ENCODE measurements at places on chromosomes 5 and 9.

DNA sequence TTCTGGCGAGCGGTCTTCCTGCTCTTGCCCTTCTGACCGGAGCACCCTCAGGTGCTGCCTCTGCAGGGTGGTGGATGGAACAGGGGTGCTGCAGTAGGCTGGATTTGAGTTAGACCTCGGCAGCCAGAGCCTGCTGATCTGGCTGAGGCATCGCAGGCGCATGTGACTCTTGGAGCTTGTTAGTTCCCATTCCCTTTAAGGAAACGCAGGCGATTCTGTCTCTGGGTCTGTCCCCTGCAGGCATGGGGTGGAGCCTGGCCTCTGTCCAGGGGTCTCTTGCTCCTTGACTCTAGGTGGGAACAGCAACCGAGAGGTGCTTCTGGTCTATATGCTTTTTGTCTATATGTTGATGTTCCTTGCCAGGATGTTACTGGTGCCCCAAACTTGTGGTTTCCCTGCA, 3.1 kb downstream of the WNK2 start:
- DNase-seq = no peak

DNA sequence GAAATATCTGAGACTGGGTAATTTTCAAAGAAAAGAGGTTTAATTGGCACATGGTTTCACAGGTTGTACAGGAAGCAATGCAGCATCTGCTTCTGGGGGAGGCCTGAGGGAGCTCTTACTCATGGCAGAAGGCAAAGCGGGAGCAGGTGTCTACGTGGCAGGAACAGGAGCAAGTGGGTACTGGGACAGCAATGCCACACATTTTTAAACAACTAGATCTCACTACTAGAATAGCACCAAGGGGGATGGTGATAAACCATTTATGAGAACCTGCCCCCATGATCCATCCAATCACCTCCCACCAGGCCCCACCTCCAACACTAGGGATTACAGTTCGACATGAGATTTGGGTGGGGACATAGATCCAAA, 47.6 kb upstream of the HOMER1 start:
- DNase-seq = no peak

- DNase-seq = no peak
Observed at GRCh38 chr5:91373600-91373999, 9.5 kb downstream of the ARRDC3 start.

- no peak for DNase-seq
Observed at GRCh38 chr5:55441107-55441771, 93.5 kb downstream of the PLPP1 start.

DNA sequence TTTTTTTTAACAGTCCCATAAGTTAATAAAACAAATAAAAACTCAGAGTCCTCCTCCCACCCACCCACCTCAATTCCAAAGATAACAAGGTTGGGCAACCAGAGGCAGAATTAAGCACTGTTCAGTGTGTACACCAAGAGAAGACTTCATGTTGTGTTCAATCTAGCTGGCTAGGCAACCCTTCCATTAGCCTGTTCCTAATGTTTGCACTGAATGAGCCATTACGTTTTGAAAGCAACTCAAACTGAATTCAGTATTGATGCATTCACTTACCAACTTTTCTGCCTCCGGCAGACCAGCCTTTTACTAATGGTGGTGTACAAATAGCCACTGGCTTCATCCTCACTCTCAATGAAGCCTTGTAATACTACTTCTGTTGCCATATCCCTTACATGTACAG, 47.5 kb downstream of the PBX3 start:
- DNase-seq = no peak

GRCh38 chr5:1003296-1003937, 5.2 kb upstream of the NKD2 start:
- peak; percentile 77 for DNase-seq

DNA sequence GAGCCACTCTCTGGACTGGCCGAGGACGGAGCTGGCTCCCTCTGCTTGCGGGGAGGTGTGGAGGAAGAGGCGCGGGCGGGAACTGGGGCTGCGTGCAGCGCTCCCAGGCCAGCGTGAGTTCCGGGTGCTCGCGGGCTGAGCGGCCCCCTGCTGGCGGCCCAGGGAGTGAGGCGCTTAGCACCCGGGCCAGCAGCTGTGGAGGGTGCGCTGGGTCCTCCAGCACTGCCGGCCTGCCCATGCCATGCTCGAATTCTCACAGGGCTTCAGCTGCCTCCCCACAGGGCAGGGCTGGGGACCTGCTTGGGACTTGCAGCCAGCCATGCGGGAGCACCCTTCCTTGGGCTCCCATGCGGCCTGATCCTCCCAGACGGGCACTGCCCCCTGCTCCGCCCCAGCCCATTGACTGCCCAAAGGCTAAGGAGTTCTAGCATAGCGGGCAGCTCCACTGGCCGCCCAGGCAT, 416.9 kb downstream of the MRPS30 start:
- DNase-seq = no peak

DNA sequence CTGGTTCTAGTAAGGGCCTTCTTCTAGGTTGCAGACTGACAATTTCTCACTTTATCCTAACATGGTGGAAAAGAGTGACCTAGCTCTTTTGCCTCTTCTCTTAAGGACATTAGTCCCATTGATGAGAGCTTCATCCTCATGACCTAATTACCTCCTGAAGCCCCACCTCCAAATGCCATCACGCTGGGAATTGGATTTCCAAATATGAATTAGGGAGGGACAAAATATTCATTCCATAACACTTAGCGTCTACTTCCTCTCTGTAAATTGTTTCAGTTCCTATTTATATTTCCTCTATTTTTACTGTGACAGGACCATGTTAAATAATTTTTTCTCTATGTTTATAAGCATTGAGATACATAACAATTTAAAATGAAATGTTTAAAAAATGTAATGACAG, 408.8 kb downstream of the CDH10 start:
- no peak for DNase-seq

- DNase-seq = no peak
Observed at GRCh38 chr5:178563621-178564020, 26.6 kb downstream of the COL23A1 start.

GRCh38 chr5:119338326-119338946, 17.4 kb upstream of the TNFAIP8 start:
- DNase-seq = no peak

DNA sequence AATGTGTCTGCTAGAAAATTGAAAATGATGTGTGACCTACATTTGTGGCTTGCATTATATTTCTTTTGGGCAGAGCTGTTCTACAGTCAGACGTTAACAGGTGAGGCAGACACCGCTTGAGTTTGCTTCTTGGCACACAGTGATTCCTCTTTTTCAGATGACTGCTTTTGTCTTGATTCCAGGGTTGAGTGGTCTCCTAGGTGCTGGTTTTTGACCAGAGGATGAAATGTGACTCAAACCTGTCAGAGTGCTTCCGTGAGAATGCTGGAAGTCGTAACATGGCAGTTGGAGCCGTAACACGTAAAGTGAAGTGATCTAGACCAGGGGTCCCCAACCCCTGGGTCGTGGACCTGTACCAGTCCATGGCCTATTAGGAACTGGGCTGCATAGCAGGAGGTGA, 28.3 kb upstream of the NDFIP1 start:
- DNase-seq = no peak

- no peak for DNase-seq
Observed at GRCh38 chr9:79116709-79117108, 455.1 kb upstream of the TLE4 start.

DNA sequence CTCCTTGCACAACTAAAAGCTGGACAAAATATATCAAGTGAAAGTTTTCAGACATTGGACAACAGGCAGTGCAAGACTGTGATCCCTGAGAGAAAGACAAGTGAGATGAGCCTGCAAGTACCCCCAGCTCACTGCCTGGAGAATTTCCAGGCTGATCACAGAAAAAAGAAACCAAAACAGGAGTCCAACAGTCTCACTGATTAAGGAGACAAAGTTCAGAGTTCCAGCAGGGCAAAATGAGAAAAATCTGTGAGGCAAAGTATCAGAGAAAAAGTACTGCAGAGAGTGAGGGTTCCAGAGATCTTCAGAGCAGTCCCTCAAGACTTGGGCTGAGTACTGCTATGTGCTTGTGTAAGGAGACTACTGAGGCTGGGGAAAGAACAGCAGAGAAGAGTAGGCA, 56.0 kb upstream of the PRSS3 start:
- no peak for DNase-seq

DNA sequence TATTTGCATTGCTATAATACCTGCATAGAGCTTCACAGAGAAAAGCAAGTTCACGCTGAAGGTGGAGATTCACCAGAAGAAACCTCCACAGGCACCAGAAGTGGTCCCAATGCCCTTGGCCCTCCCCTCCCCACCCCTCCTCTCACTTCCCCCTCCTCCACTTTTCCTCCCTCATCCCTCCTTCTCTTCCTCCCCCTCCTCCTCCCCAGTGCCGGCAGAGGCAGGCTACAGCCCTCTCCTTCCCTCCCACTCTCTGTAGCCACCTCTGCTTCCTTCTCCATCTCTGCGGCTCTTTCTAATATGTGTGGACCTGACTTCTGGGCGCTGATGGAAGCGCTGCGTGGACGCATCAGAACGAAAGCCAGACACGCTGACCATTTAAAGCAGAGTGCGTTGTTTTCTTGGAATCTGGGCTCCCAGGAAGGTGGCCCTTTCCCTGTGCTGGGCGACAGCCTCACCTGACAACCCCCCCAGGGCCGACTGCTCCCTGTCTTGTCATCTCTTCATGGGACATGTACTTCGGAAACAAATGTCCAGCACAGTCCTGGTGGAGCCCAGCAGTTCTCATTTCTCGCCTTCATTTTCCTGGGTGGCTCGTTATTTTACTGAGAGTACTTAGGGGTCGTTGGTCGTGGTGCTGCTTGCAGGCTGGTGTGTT, 29.5 kb downstream of the NDUFS6 start:
- DNase-seq = no peak

GRCh38 chr5:41148448-41148847, 64.9 kb downstream of the C6 start:
- no peak for DNase-seq

DNA sequence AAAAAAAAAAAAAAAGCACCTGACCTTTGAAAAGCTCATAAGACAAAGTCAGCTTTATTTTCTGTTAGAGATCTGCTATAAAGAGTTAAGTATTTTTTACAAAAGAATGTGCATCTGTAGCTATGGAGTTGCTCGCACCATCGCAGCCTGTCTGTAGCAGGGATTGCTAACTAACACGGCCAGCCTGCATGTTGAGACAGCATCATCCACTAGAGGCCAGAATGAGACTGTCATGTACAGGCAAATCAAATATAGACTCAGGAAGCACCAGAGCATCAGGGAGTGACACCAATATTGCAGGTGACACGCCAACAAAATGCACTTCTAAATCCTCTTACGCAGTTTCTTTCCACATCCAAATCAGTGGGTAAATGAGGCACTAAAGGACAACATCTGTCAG, 136.3 kb upstream of the RASEF start:
- DNase-seq = peak; percentile 8

DNA sequence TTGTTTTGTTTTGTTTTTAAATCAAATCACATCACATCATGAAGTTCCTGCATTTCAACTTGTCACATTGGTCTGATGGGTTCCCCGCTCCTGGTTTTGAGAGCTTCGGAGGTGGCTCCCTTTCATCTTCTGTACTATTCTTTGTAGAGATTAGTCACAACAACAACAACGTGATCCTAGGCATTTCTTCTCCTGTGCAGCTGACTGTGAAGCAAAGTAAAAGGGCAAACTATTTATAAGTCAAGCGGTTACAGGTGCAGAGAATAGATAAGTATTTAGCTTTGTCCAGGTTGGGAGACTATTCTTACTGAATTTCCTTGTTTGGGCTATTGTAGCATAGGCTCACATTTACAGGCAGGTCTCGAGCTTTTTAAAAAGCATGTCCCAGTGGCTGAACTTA, 197.7 kb upstream of the CDKN2B start:
- DNase-seq = no peak

- peak; percentile 92 for DNase-seq
Observed at GRCh38 chr5:151214614-151215545, 9.0 kb downstream of the CCDC69 start.

GRCh38 chr9:27870404-27870803, 297.1 kb upstream of the C9orf72 start:
- DNase-seq = no peak

- no peak for DNase-seq
Observed at GRCh38 chr9:80797101-80797829, 892.1 kb downstream of the TLE1 start.

DNA sequence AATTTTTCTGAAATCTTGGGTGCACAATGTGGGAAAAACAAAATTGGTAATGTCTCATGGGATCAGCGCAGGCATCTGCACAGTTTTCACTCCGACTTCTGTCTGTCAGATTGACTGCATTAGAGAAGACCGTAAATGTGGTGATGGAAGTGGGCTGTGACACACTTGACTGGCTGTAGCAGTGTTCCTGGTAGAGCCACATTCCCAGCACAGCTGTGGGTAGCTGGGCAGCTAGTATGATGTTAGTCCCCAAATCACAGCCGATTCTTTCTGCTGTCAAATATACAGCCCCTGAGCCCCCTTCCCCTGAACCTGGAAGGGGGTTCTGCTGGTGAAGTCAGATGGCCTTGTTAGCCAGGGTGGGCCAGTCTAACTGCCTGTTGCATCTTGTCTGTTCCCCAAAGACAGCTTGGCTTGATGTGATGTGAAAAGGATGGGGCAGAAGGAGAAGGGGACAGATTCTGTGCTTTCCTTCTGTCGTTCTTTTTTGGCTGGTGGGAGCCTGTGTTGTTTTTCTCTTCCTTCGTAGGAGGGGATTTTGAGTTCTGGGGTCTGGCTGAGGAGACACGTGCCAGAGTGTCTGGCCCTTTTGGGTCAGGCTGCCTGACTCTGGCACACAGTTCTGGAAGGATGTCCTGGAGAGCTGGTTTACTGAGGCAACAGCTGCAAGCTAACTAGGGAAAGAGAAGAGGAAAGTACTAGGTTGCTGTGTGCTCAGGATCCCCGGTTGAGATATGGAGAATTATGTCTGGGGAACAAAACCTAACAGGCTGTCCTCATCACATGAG, 66.4 kb upstream of the SPRY4 start:
- DNase-seq = no peak

DNA sequence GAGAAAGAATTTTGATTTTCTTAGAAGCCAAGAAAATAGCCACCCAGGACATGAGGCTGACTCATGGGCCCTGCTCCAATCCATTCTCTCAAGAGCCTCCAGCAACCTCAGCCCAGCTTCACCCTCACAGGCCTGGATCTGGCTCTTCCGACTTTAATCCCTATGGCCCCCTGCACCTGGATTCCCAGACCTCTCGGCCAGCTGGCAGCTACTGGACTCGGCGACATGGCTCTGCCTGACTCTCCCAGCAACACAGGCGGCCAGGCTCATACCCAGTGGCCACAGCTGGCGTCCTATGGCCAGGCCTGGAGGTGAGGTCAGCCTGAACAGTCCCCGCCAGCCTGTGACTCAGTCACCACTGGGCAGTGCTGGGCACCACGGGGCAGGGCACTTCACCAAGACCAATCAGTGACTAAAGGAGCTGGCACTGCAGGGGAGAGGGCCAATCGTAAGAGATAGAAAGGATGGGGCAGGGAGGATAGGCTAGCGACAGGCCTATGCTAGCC, 6.2 kb upstream of the PDLIM4 start:
- no peak for DNase-seq

- DNase-seq = no peak
Observed at GRCh38 chr9:94860678-94861588, 134.4 kb downstream of the AOPEP start.
